ENCODE measurements at places on chromosomes 13 and 19.

DNA sequence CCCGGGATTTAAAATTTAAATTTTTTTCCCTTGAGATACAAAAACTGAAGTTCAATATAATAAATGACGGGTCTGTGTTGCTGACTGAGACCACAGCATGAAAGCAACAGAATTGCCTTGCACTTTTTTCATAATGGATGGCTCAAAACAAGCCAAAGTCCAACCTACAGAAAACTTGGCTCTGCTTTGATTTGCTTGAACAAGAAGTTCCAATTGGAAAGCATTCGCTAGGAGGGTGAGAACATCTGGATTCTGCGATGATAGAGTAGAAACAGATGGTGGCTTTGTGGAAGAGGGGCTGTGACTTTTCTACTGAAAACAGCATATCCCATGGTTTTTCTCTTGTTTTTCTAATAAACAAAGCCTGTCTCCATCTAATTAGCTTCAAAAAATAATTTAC lies 46.4 kb downstream of the THSD1 start:
- DNase-seq = peak; percentile 63

- DNase-seq = no peak
These were observed 3.8 kb downstream of the ZNF784 start for GRCh38 chr19:55620410-55621204.

DNA sequence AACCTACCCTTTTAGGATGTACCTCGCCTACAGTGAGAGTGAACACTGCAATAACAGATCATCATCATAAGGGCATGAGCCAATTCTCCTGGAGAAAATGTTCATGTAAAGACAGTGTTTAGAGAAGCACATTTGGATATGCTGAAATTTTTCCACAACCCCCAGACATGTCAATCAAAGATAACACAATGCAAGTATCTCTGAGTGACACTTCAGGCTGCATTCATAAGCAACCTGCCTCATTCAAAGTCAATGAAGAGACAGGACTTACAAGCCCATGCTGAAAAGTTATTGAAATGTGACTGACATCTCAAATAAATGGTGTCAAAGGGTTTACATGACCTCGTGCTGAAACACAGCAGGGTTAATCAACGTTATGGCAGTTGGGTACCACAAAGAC lies 102.0 kb downstream of the PCDH9 start:
- DNase-seq = no peak

DNA sequence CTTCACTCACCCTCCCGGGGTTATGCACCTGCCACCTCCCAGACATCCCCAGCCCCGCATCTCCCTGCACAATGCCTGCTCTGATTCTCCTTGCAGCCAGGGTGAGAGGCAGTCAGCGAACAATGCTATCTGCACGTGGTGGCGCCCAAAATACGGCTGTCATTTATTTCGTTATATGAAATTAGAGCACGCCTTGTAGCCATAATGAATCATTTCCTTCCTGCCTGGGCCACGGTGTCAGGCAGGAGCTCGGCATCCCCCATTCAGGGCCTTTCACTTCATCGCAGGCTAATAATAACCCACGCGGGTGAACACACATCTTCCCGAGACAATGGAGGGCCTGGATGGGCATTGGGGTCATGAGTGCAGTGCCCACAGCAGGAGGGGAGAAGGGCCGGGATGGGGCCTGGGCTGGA lies 143.8 kb upstream of the ZNF507 start:
- no peak for DNase-seq

GRCh38 chr13:107097916-107098315 lies 530.0 kb upstream of the ARGLU1 start:
- DNase-seq = no peak

GRCh38 chr13:98571955-98572662 lies 4.8 kb downstream of the STK24 start:
- DNase-seq = peak; percentile 64

GRCh38 chr19:2912306-2912705 lies 11.6 kb downstream of the ZNF57 start:
- no peak for DNase-seq

DNA sequence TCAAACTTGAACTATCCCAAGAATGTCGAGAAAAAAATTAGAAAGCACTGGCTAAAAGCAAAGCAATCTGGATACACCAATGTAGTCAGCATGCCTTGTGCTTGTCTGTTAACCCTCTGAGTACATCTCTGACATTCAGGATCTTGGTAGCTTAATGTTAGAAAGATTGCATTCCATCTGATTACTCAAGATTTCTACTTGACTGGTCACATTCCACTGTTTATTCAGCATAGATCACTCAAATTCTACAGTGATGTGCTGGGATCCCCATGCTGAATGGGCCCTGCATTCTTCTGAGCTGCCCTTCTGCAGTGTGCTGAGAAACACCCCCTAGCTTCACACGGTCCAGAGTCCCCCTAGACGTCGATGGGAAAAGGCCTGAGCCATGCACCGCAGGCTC lies 295.4 kb upstream of the MAB21L1 start:
- peak; percentile 64 for DNase-seq

All from fibroblast of the conjunctiva (primary cell).